ENCODE measurements at places on chromosomes 3 and 15.

DNA sequence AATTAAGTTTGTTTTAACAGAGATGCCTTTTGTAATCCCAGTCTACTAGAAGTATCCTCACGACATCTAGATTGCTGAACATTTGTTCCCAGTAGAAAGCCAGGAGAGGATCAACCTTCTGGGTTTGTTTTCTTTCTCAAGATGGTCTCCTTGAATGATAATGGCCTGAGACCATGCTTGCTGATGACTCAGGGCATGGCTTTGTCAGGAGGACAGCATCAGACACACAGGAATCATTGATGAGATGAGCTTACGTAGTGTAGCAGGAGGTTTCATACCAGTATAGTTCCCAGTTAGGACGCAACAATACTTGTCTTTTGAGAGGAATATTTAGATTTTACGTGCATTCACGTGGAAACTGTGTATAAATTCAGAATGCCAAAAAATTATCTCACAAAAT is 38.6 kb downstream of the ATP1B3 start:
- DNase-seq = no peak

DNA sequence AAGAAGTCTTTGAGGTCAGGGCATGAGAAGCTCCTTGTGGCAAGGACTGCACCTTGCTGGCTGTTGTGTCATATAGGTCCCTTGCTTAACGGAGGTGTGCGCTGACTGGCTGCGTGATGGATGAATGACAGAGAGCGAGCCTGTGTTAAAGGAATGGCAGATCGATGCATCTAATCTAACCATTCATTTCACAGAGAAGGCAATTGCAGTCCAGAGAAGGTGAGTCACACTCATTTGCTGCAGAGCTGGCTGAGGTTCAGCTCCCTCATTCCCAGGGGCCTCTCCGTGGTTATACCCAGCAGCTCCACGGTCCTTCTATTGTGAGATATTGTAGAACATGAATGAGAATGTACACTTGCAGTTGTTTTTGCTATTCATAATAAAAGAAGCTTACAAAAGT is 289.3 kb downstream of the EPHB1 start:
- DNase-seq = no peak

DNA sequence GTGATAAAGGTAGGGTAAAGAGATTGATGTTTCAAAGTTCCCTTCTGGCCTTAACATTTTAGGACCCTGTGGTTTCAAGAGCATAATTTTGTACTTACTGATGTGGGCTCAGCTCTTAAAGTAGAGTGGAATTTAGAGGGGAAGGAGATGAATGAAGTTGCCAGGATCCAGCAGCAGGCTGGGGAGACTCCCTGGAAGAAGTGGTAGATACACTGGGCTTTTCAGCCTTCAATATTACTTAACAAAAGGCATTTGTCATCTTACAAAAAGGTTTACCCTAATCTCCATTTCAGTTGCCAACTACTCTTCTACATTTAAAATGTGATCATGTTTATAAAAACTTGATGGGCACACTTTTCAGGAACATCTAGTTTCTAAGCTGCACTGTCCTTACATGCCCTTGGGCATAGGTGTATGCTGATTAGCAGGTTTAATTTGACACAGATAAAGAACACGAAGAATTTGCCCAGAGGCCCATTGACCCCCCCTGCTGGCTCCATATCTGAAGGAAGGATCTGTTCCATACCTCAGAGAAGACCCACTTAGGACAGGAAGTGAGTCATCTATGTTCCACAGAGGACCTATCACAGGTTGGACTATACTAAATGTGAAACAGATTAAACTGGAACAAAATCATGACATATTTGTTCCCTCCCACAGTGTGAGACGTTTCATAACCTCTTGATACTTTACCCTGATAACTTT is 93.0 kb upstream of the LPP start:
- DNase-seq = no peak

DNA sequence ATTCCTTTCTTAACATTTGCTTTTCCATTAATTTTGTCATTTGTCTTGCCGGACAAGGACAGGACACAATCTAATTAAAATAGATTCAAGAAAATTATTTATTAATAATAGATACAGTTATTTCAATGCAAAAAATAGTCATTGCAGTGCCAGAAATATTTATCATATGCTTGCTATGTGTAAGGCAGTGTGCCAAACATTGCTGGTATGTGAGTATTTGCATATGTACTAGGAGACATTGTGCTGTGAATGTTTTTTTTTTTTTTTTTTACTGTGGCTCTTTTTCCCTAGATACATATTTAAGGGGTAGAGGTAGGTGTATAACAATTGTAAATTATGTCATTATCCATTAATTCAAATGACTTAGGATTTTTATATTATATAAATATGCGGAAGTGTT is 23.3 kb downstream of the SPRED1 start:
- DNase-seq = no peak

- DNase-seq = no peak
These were observed 10.6 kb downstream of the ARNT2 start for GRCh38 chr15:80414546-80415357.

- DNase-seq = peak; percentile 68
These were observed 147.1 kb upstream of the RGMA start for GRCh38 chr15:93235926-93236780.

DNA sequence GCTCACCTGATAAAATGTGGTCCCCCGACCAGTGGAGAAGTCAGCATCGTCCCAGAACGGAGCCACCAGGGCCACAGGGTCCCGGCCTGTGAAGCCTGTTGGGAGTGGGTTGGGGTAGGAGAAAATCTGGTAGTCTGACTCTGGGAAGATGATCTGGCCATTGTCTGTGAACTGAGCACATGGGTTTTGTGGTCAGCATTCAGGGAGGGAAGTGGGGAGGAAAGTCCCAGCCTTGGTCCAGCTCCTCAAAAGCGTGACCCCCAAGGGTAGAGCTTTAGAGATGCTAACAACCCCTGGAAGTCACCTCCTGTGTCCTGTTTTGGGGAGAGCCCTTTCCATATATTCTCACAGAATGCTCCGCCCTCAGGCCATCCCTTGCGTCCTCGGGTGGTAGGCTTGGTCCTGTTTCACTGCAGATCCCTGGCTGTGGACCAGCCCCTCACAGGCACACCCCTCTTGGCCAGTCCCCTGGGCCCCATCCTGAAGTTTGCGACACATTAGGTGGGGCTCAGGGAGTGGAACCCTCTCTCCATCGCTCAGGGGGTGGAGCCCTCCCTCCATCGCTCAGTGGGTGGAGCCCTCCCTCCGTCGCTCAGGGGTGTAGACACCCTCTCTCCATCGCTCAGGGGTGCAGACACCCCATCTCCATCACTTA is 40.0 kb downstream of the MUC4 start:
- peak; percentile 1 for DNase-seq

DNA sequence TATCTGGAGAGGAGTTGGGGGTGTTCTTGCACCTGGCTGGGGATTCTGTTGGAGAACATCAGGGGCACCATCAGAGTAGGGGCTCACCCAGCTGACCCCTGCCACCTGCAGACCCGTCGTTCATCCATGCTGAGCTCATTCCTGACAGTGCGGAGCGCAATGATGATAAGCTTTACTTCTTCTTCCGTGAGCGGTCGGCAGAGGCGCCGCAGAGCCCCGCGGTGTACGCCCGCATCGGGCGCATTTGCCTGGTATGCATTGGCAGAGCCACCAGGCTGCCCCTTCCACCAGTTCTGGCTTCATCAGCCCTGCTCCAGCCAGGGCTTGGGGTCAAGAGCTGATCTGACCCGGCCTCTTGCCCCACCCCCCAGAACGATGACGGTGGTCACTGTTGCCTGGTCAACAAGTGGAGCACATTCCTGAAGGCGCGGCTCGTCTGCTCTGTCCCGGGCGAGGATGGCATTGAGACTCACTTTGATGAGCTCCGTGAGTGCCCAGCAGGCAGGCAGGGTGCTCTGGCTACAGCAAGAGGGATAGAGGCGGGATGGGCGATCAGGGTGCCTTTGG is 8.8 kb upstream of the GNAT1 start:
- DNase-seq = no peak

DNA sequence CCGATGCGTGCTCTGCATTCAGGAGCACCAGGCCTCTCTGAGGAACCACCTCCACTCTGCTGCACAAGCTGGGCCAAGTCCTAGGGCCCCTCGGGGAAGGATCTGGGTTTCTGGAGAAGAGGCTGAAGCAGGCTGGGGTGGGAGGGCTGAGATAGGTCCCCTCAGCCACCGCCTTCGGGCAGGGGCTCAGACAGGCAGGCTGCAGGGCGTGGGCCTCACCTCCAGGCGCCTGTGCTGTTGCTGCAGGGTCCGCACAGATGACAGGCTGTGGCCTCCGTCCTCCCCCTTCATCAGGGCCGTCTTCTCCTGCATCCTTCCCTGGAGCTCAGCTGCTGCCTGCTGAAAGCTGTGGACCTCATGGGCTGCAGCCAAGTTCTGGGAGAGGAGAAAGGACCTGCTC is 15.2 kb downstream of the PLA2G4B start:
- DNase-seq = no peak

DNA sequence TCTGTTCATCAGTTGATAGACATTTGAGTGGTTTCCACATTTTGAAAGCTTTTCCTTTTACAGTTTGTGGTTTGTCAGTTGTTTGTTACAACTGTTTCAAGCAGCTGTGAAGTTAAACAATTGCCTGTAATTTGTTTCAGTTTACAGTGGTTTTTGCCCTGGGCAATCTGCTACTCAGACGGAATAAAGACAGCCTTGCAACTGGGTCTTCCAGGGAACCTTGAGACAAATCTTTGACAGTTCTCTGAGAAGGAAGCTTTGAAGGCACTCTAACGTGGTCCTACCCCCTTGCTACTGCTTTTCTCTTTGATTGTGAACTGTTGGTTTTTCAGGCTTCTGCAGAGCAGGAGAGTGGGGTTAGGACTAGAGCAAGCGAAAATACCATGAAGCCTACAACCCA is 28.0 kb downstream of the LRRC28 start:
- DNase-seq = no peak

DNA sequence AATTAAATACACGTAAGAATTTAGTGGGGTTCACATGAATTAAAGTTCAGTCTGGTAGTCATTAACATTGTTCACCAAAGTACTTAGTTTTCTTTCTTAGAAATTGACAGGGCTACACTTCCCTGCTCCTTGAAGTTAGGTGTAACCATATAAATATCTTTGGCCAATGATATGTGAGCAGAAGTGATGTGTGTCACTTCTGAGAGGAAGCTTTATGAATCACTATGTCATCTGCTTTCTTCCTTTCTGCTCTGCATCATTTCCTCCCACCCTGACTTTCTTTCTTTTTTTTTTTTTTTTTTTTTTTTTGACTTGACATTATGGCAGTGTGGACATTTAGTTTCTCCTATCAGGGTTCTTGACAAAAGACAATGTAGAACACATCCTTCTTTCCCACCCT is 156.2 kb upstream of the COL8A1 start:
- DNase-seq = no peak

DNA sequence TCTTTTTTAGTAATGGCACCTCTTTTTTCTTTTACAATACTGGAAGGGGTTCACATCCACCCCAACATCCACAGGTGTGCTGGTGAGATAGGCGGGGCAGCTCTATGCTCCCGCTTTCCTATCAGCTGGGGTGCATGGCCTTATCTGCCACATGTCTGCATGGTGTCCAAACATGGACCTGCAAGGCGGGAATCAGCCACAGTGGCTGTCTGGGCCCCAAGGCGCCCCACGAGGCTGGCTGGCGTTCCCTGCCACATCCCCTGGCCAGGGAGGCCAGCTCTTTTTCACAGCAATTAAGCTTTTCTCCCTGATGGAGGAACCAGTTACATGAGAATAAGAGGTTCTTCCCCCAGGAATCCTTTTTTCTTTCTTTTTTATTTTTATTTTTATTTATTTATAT is 30.9 kb upstream of the GOLGA6L2 start:
- DNase-seq = no peak

DNA sequence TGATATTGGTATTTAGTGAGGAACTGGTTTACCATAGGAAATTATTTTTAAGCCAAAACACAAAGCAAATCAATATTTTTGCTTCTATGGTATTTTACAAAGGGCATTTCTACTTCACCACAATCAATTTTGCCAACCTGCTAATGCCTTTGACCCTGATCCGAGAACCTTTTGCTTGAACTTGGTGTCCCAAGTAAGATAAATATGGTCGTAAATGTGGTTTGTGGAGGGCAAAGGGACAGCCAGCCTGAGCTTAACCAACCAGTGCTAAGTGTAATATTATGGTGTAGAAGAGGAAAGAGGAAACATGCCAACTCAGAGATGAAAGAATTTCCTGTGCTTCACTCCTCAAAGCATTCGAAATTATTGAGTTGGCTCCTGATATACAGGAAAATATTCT is 148.4 kb downstream of the C3orf38 start:
- no peak for DNase-seq

- no peak for DNase-seq
These were observed 3.0 kb upstream of the XRN1 start for GRCh38 chr3:142450881-142451280.

GRCh38 chr3:127200086-127200691 is 7.3 kb downstream of the PRR23E start:
- no peak for DNase-seq

GRCh38 chr15:48845123-48845522 is 32.8 kb upstream of the EID1 start:
- no peak for DNase-seq

DNA sequence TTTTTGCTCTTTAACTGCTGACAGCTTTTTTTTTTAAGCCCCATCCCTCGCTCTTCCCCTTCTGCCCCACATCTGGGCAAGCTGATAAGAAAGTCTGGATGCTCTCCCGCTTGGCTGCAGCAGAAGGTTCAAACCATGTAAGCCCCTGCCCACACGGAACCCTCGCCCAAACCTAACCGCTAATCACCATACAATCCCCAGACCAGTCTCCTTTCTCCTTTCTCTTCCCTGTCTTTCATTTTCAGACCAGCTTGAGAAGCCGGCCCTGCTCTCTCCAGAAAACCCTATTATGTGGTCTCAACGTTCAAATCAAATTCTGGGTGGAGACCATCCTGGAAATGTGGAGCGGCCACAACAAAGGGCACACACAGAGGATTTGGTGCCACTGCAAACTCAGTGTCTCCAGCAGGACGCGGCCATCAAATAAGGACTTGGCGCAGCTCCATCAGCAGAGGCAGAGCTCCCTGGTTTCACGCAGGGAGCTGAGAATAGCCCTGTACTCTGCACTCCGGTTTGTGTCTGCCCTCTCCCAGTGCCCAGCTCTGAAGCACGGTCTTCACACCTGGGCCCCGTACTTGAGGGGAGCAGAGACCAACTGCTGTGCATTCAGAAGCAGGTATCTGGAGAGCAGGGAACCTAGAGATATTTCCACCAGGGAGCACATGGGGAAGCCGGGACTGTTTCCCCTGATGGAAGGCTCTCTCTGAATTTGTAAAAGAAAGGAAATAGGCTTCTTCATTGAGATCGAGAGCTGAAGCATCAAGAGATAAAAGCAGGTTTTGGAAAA is 92.6 kb downstream of the XXYLT1 start:
- no peak for DNase-seq
